ENCODE measurements at places on chromosomes 7 and 10.

GRCh38 chr10:71271662-71272055, 47.4 kb upstream of the SLC29A3 start:
- DNase-seq: peak; percentile 36

- no peak for DNase-seq
Measured at GRCh38 chr7:141288626-141289025, 214.8 kb downstream of the TMEM178B start.

DNA sequence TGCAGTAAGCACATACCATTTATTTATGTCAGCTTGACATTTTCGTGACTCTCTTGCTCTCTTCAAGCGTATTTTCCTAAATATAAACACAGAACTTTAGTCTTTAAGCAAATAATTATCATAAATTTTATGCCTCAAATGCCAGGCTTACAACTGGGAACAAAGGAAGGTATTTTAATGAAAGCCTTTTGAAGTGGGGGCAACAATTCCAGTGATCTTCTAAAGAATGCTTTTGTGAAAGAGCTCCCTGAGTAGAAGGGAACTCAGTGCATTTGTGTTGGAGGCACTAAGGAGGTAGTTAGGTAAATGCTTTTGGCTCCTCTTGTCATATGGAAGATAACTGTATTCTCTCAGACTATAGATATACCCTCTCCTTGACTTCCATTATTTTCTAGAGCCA, 104.9 kb downstream of the VPS50 start:
- DNase-seq: no peak

- no peak for DNase-seq
Measured at GRCh38 chr7:138832966-138833365, 35.0 kb upstream of the ATP6V0A4 start.

- no peak for DNase-seq
Measured at GRCh38 chr10:110959379-110960332, 40.3 kb downstream of the SHOC2 start.

- no peak for DNase-seq
Measured at GRCh38 chr10:86303626-86304025, 63.0 kb downstream of the GRID1 start.

- no peak for DNase-seq
Measured at GRCh38 chr7:46633200-46633599, 712.1 kb upstream of the IGFBP3 start.

DNA sequence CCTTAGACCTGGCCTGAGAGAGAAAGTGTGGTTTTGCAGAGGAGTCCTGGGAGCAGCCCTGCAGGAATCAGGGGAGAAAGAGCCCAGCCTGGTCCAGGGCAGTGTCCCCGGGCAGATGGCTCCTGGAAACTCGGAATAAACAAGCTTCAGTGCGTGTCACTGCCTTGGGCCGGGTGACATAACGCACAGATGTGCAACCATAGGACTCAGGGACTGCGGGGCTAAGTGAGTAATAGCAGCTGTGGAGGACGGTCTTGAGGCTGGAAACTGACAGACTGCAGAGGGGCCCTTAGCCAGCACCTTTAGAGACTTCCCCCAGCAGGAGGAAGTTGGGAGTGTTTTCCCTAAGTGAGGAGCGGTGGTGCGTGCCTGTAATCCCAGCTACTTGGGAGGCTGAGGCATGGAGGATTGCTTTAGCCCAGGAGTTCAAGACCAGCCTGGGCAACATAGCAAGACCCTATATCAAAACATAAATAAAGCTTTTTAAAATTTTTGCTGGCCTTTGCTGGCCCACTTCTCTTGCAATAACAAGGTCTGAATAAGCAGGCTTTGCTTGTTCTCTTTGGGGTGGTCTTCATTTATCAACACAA, 5.3 kb upstream of the CLIP2 start:
- no peak for DNase-seq

- DNase-seq: no peak
Measured at GRCh38 chr10:12181065-12181775, 14.5 kb downstream of the NUDT5 start.

DNA sequence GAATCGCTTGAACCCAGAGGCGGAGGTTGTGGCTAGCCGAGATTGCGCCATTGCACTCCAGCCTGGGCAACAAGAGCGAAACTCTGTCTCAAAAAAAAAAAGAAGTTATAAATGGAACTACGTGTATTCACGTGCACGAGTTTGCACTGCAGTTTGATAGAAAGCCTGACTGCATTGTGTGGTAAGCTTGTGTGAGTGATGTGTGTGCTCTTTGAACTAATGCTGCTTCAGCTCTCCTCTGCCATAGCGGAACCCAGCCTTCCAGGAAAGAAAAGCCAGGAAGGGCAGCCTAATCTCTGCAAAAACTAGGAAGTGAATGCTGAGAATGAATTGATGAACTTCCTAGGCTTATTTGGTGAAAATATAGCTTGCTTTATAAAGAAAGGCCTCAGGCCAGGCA, 15.6 kb upstream of the MKRN1 start:
- no peak for DNase-seq

GRCh38 chr7:143285470-143285778, 666 bp downstream of the TMEM139 start:
- no peak for DNase-seq

DNA sequence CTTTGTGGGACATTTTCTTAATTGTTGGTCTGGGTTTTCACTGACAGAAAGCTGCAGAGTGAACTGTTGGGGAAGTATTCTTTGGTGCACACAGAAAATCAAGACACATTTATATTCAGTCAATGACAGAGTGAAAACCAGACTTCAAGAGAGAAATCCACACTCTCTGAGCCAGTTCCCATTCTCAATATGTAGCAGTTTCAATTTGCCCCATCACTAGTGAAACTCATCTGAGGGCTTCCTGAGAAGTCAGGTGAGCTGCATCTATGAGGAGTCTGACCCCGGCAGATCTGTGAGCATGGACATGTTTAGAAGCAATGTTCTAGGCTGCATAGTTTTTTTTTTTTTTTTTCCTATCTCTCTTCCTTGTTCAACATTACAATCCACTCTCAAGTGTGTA, 163.7 kb upstream of the AHR start:
- no peak for DNase-seq

GRCh38 chr10:49645417-49645816, 31.6 kb downstream of the CHAT start:
- DNase-seq: no peak

DNA sequence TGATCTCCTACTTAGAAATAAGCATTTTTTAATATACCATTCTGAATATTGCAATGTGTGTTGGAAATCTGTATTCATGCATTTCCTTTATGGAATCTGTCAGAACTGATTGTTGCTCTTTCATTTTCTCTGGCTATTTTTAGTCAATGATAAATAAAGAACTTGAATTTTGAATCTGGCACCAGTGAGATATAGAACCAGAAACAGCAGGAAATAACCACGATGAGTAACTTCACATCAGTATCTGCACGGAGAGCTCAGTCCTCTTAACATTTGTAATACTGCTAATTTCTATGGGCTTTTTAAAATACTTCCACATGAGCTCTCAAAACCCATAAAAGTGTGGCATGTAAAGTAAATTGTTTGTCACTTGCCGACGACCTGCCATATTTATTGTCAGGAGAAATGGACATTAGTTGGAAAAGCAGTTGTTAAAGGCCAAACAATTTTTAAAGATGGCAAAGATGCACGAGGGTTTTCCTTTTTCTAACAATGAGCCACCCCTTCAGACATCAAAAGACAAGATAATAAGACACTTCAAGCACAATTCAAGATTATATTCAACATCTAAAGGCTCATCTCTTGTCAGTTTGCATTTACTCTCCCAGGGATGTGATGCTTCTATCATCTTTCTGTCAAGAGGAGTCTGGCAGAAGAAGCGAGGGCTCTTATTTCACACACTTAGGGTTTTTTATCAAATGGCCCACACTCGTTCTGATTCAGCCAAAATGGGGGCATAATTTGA, 118.3 kb downstream of the POU6F2 start:
- no peak for DNase-seq

- no peak for DNase-seq
Measured at GRCh38 chr7:71769326-71769725, 637.4 kb downstream of the GALNT17 start.

DNA sequence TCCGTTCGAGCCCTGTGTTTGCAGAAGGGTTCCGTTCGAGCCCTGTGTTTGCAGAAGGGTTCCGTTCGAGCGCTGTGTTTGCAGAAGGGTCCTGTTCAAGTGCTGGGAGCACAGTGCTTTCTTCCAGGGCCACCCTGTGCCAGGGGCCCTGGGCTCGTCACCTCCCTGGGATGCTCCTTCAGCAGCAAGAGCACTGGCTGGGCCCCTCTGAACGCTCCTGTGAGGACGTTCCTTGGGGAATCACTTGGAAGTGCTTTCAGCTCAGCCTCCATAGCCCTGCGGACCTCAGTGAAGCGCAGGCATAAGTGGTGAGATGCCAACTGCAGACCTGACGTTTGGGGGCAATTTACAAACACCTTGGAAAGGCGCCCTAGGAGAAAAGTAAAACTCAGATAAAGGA, 103.6 kb downstream of the DYNC2I1 start:
- no peak for DNase-seq

DNA sequence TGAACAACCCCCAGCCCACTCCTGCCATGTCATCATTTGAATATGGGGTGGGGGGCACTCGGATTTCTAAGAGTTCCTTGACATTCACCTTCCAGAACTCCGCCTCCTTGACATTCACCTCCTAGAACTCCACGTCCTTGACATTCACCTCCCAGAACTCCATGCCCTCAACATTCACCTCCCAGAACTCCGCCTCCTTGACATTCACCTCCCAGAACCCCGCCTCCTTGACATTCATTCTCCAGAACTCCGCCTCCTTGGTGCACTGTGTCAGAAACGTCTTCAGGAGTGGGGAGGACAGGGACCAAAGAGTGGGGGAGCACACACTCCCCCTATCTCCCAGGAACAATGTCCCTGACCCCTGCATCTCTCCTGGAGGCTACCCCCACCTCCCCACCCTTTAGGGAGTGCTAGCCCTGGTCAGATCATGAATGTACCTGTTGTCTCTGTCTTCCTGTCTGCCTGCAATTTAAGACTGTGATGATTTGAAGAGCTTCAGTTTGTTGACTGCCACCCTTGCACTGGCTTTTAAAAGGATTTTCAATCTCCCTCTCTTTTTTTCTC, 110.1 kb downstream of the NPTX2 start:
- DNase-seq: no peak

- DNase-seq: no peak
Measured at GRCh38 chr10:47048526-47048905, 137.3 kb downstream of the PTPN20 start.
